Foreskin keratinocyte (primary cell): ENCODE measurements at places on chromosomes 1 and 21. TPM values are rescaled to one million over a fixed set of nuclear protein-coding genes. Genes with fewer than 3 reads are reported as not detected.
A peak's percentile ranks its signal among the peaks of the same experiment; 100 is the strongest.

DNA sequence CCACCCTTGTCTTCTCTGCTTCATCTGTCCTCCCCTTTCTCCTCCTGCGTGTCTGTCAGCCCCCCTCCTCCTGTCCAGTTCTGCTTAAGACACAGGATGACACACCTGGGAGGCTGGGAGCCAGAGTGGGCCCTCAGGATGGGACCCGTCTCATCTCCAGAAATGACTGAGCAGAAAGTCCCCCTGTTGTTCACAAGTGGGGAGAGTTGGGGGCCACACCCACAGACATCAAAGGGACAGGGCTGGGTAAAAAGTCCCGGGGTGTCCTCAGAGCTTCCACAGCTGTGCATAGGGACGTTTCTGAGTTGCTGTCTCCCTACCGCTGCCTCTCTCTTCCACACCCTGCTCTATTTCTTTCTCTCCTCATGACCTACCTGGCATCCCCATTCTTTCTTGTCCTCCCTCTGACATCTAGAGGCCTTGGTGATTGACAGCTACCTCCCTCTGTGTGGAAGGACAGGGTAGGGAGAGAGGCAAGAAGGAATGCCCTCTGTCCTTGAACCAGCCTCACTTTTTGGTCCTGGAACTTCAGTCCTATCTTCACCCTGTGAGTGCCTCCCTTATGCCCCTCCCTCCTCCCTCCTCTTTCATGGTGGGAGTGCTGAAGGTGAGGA lies 19.5 kb upstream of the SH2D2A start:
- no peak for DNase-seq

DNA sequence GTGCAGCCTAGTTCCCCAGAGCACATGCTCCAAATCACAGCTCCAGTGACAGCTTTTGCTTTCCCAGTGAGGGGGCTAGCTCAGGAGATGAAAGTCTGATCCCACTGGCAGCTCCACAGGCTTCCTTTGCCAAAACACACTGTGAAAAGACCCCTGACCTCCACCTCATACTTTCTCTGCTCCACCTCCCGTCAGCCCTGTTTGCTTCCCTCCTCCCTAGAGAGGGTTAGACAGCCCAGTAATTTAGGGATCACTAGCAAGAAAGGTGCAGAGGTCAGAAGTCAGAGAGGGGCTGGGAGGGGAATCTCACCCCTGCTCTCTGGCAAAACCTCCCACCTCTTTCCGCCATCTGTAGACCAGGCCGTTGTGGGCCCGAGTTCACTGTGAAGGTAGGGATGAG lies 62.8 kb downstream of the PLXNA2 start:
- DNase-seq: no peak

- DNase-seq: no peak
Measured at GRCh38 chr1:20626524-20626923, 6.7 kb upstream of the PINK1 start.

- no peak for DNase-seq
Measured at GRCh38 chr1:147502760-147503159, 38.5 kb upstream of the BCL9 start.

DNA sequence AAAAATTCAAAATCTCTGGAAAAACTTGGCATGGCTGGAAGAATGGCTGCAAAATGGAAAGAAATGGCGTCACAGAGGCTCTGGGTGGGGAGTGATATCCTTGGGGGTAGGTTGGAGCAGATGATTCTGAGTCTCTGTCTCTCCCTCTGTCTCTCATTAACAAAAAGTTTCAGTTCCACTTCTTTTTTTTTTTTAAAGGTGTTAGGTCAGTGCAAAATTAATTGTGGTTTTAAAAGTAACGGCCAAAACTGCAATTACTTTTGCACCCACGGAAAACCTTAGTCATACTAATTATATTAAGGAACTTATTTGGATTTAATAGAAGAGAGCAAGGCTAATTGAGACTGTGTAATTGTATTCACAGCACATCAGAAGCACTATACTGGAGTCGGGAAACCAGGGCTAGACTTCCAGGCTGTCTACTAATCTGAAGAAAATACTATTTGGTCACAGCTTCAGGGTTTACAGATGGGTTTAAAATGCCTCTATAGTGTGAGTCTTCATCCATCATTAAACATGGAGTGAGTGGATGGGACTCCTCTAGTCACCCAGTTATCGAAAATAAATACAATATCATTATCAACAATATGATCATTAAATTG lies 289.1 kb upstream of the PLD5 start:
- DNase-seq: no peak

- no peak for DNase-seq
Measured at GRCh38 chr1:183477986-183478781, 5.9 kb downstream of the SMG7 start.

DNA sequence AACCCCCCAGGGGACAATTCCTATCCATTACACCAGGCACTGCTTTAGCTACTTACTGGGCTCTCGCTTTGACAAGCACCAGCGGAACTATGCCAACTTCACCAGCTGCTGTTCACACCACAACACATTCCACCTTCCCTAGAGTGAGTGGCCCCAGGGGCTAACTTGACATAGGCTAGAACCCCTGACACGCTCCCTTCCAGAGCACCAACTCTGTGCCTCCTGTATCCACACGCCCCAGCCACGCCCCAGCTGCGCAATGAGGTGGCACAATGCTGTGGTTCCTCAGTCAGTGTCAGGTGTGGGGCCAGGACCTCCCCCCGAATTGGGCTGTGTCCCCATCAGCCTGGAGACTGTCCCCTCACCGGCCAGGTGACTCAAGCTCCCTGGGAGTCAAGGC lies 11.7 kb upstream of the FGR start:
- DNase-seq: peak; percentile 59

DNA sequence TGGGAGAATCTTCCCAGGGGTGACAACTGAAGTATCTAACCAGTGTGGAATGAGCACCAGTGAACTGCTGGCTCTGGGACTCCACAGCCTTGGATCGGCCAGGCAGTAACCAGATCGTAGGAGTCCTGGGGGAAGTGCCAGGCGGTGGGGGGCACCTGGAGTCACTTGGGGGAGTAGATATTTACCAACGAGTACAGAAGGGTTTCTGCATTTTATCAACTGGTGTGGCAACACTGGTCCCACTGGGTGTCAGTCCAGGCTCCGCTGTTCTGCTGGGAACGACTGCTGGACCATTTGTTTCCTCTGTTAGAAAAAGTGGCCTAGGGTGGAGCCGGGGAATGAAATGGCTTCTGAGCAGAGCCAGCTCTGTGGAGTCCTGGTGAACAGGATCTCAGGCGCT lies 14.4 kb downstream of the HEYL start:
- DNase-seq: no peak

DNA sequence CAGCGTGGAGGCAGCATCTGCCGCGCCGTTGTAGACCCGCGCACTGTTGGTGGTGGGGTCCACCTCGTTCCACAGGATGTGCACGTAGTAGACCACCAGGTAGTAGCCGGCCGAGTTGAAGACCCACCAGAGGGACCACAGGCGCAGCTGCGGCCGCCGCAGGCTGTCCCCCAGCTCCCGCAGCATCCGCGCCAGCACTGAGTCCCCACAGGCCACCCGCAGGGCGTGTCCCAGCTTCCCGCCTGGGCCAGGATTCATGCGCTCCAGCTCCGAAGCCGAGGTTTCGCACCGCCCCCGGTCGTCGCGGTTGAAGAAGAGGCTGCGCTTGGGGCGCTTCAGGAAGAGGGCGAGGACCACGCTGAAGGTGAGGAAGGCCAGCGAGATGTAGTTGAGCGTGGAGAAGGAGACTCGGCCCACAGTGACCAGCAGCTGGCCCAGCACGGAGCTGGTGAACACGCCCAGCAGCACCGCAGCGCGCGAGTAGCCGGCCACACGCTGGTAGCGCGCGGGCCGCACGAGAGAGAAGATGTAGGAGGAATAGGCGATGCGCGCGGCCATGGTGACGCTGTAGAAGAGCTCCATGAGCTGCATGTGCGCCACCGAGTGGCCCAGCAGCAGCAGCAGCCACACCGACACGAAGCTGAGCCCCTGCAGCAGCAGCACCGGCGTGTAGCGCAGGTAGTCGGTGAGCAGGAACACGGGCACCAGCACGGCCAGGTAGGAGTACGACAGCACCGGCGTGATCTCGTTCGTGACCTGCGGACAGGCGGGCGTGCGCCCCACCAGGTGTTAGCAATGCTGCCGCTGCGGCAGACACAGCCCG lies 10.6 kb downstream of the SLC19A1 start:
- DNase-seq: no peak

DNA sequence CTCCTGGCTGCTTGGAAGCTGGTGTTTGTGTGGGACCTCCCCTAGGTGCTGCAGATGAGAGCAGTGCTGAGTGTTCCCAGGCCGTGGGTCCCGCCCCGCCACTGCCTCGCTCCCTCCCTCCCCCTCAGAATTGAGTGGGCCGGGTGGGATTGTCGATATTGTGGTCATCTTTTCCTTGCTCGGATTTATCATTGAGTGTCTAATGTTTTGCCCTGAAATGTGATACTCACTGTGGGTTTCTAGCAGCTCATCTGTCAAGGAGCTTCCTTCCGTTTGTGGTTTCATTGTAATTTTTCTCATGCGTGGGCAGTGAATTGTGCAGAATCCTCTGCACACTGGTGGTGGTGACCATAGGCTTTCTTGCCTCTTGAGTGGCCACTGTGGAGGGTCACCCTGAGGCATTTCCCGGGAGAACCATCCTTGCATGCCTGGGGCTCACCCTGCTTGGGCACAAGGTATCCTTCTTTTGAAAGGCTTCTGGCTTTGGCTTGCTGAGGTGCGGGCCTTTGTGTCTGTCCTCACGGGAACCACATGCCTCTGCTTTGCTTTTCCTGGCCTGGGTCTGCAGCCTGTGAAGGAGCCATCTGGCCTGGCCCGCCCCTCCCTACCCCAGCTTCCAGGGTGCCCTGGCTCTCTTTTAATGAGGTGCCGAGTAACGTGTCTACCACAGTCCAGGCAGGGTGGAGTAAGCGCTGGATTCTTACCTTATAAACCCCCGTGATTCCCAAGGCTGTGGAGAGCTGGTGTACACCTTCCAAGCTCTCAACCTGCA lies 25.6 kb downstream of the SLX9 start:
- no peak for DNase-seq

DNA sequence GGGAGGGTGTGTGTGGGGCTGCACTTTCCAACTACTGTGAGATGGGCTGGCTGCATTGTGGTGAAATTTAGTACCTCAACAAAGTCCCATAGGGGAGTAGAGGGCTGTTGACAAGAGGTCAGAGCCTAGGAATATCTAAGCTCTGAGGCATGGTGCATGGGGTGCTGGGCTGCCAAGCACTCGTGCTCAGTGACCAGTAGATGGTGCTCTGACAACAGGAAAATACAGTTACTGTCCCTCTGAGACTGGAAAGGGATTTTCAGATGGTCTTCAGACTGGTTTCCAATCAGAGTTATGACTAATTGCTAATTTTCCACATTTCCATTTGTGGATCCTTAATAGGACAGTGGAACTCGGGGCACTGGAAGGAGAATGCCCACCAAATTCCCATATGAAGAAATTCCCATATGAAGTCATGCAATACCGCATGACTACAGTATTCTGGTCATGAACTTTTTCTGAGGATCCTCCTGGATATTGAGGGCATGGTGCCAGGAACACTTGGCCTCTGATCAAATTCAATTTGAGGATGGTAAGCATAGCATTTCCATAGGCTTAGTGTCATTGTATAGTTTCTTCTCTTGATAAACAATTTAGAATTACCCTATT lies 4.1 kb upstream of the CACNA1E start:
- peak; percentile 56 for DNase-seq

GRCh38 chr21:21051109-21052055 lies 53.2 kb downstream of the NCAM2 start:
- DNase-seq: no peak

GRCh38 chr1:84704872-84705417 lies 14.7 kb upstream of the SSX2IP start:
- DNase-seq: no peak

GRCh38 chr21:37478794-37479193 lies 112.2 kb downstream of the DYRK1A start:
- no peak for DNase-seq

GRCh38 chr1:41616563-41616962 lies 132.1 kb upstream of the EDN2 start:
- no peak for DNase-seq

DNA sequence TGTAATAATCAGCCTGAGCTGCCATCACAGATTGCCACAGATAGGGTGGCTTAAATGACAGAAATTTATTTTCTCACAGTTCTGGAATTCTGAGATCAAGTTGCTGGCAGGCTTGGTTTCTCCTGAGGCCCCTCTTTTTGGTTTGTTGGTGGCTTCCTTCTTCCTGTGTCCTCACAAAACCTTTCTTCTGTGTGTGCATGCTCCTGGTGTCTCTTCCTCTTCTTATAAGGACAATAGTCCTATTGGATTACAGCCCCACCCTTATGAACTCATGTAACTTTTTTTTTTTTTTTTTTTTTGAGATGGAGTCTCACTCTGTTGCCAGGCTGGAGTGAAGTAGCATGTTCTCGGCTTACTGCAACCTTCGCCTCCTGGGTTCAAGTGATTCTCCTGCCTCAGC lies 41.0 kb upstream of the F3 start:
- no peak for DNase-seq

- no peak for DNase-seq
Measured at GRCh38 chr1:222250376-222250775, 297.5 kb downstream of the HHIPL2 start.

- peak; percentile 77 for DNase-seq
Measured at GRCh38 chr21:15192243-15192642, 127.4 kb upstream of the NRIP1 start.

DNA sequence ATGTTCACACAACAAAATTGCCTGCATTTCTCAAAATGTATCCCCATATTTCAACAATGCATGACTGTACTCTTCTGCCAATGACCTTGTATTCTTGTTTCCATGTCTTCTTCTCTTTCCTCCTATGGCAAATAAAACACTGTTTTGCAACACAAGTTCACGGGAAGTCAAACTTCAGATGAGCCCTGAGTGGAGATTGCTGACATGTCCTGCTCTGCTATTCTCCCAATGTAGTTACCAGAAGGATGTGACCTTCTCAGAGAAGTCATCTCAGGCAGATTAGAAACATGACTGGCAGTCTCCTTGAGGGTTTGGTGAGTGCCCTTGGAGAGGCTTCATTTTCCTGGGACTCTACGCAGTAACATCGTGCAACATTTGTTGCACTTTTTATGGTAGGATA lies 15.6 kb downstream of the FCGR2B start:
- DNase-seq: no peak

- peak; percentile 89 for DNase-seq
Measured at GRCh38 chr1:82160036-82160435, 359.3 kb downstream of the ADGRL2 start.

DNA sequence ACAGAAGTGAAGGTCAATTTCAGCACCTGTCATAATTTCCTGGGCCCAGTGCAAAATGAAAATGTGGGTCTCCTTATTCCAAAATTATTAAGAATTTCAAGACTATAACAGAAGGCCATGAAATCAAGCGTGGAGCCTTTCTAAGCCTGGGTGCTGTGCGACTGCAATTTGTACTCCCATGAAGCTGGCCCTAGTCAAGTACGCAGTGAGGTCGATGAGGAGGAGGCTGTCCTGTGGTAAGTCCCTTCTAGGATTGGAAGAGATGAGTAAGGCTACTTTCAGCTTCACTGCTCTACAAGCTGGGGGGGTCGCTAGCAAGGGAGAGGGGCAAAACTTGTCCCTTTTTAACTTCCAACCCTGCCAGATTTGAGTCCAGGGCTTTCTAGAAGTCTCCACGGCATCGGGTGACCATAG lies 410 bp upstream of the NUDC start:
- DNase-seq: no peak

- no peak for DNase-seq
Measured at GRCh38 chr1:39418236-39418635, 73.2 kb upstream of the BMP8A start.

Gene ANKRD34A
- 1.0 and 1.1 TPM in 2 replicates for total RNA-seq

Gene AKR7A3
- total RNA-seq: 0.18 and 0.27 TPM in 2 replicates

Gene APCS
- not detected in 2 replicates for total RNA-seq

Gene INAVA
- 21.3 and 41.7 TPM in 2 replicates for total RNA-seq

Gene OR2T2
- total RNA-seq: not detected in 2 replicates

Gene CYP4Z1
- not detected in 2 replicates for total RNA-seq

Gene KCNE2
- not detected in 2 replicates for total RNA-seq

Gene LCE1D
- total RNA-seq: 0.44 TPM in 1 of 2 replicates, not detected in the other

Gene CDC20
- total RNA-seq: 192 and 269 TPM in 2 replicates
